Karpas-422 (cell line): ENCODE measurements at places on chromosomes 11 and 22. TPM values are rescaled to one million over a fixed set of nuclear protein-coding genes. Genes with fewer than 3 reads are reported as not detected.

DNA sequence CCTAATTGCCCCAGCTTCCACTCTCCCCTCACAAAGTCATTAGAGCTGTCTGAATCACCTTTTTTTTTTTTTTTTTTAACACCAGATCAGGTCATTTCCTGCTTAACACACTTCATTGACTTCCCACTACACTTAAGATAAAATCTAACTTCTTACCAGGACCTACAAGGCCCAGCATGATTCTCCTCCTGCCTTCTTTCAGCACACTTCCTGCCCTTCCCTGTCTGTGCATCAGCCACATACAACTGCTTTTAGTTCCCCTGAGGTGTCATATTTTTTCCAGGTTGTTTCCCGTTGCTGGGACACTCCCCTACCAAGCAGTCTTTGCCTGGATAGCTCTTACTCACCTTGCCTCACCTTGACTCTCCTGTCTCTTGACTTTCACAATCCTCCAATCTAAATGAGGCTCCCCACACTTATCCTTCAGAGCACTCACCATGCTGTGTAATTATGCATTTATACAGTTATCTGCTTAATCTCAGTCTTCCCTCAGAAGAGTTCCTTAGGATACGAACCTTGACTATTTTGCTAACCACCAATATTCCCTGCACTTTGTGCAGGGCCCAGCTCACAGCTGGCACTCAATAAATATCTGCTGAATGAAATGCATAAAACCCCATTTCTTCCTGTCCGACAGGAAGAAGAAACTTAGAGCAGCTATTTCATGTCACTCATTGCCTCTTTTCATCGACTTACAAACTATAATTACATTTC, 96.6 kb upstream of the AKIP1 start:
- DNase-seq, result no peak

GRCh38 chr22:45934659-45935341, 42.2 kb downstream of the WNT7B start:
- DNase-seq, result no peak

Gene H19
- 59.7 and 65.5 TPM in 2 replicates for total RNA-seq

DNA sequence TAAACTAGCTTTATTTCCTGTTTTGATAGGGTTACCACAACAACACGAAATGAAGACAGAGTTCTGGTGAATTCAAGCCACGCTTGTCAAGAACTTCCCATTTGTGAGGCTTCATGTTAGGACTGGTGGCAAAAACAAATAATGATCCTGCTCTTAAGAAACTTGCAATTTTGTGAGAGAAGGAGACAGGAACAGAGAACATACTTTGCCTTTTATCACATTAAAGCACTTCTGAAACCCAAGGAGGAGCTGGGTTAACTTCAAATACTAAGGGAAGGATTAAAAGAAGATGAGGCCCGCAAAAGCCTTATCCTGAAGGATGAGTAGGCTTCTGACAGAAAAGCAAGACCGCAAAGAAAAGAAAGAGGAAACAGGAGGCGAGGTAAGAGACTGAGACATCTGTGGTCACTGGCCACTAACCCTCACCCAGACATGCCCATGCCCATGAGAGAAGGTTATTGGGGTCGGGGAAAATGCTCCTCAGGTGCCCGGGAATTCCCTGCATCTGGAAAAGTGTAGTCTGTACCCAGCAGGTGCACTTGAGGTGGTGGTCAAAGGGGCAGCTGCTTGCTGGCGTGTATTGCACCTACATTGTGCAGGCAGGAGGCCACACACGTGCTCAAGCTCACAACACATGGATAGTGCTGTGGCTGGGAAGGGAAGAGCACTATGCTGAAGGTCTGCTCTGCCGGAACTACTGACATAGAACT, 50.5 kb downstream of the MAPK1 start:
- DNase-seq, result peak; percentile 83

DNA sequence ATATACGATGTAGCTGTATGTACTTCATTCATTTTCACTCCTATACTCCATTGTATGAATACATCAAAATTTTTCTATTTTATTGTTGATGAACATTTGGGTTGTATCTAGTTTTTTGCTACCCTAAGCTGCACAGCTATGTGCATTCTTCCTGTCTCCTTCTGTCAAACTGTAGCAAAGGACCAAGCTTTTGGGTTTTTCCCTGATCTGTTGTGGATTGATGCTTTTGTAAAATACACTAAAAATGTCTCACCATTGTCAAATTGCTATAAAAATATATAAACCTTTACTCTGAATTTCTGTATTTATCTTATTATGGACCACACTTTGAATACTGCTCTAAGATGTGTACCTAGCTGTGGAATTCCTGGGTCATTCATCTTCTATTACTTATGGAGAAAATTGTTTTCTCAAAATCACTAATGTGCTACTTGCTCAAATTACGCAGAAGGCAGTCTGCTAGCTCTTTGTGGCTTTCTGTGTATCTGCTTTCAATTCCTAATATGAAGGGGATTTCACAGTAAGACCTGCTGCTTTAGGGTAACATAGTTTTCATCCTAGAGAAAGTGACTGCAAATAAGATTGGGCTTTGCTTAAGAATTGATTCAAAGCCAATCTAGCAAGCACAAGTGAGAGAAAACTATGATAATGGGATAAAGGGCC, 123.4 kb downstream of the CYP2R1 start:
- no peak for DNase-seq

Gene NECTIN1
- 0.04 TPM in 1 of 2 replicates, not detected in the other for total RNA-seq

GRCh38 chr22:39349506-39349966, 255 bp upstream of the SYNGR1 start:
- DNase-seq, result peak; percentile 88

DNA sequence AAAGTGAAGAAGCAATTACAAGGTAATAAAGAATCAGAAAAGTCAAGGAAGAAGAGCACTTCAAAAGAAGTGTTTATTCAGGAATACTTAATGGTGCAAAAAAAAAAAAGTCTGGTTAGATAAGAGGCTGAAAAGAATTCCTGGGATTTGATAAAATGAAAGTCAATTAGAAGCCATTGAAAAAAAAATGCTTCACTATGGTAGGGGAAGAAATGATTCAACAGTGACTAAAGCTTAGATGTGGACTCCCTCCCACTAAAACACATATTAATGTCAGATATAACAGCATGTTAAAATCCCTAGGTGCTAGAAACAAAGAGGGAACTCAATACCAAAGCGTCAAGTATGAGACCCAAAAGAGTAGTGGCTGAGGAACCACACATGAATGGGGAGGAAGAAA, 335.3 kb upstream of the PITPNB start:
- no peak for DNase-seq

- DNase-seq, result no peak
These were observed 11.4 kb downstream of the DNAJB13 start for GRCh38 chr11:73962101-73962705.

DNA sequence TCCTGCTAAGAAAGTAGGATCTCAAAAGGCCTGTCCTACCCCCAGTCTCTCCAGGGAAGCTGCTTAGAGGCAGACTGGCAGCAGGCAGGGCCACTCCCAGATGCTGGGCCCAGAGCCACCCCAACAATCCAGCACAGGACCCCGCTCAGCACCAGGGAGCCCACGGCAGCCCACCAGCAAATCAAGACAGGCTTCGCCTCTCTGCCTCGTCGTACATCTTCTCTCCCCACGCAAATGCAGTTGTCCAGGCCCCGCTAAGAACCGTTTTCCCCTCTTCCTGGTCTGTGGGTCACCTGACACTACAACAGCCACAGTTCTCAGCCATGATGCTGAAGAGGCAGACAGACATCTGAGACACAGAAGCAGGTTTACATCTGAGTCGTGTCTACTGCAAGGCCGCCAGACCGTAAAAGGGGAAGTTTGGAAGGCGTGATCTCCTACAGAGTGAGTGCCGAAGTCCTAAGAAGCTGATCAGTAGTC, 51.1 kb downstream of the IGSF9B start:
- DNase-seq, result no peak

Gene EIF3M
- 638 and 873 TPM in 2 replicates for total RNA-seq

Gene TUBA8
- total RNA-seq, result 1.5 and 3.0 TPM in 2 replicates

Gene NCAM1
- 0.29 and 0.75 TPM in 2 replicates for total RNA-seq
